ENCODE measurements at places on chromosomes 3 and 15. TPM values are rescaled to one million over a fixed set of nuclear protein-coding genes. Genes with fewer than 3 reads are reported as not detected.

- no peak overlapping the region for H3K4me3 ChIP-seq
- H3K36me3 ChIP-seq: no peaks in the 10 kb centered on the region
- no peaks in the 10 kb centered on the region for H3K4me1 ChIP-seq
- DNase-seq: no peak
Measured at GRCh38 chr3:106805625-106806024, 571.6 kb upstream of the CCDC54 start.

- no peaks in the 10 kb centered on the region for H3K4me1 ChIP-seq
- no peaks in the 10 kb centered on the region for H3K27me3 ChIP-seq
- no peak overlapping the region for H3K27ac ChIP-seq
- H3K4me3 ChIP-seq: no peak overlapping the region
- DNase-seq: no peak
Measured at GRCh38 chr15:91665212-91665611, 188.3 kb upstream of the SLCO3A1 start.

GRCh38 chr3:184796551-184796950, 15.4 kb upstream of the VPS8 start:
- H3K27me3 ChIP-seq: no peaks in the 10 kb centered on the region
- H3K4me1 ChIP-seq: no peaks in the 10 kb centered on the region
- no peaks in the 10 kb centered on the region for H3K36me3 ChIP-seq
- no peak overlapping the region for H3K27ac ChIP-seq
- H3K4me3 ChIP-seq: no peak overlapping the region
- no peak for DNase-seq

DNA sequence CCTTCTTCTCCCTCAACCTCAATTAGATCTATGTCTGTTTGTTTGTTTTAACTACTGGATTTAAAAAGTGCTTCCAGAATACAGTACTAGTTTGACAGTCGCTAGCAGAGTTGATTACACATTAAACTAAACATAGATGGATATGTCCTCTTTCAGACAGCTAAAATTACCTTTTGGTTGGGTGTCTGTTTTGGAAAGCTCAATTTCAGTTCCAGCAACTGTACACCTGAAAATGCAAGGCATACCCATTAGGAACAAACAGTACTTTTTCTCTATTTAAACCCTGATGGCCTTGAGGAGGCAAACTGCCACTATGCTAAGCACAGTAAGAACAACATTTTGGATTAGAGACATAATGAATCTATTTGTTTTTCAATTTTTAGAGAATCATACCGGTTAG, 234.4 kb downstream of the UNC13C start:
- no peak overlapping the region for H3K27ac ChIP-seq
- no peak overlapping the region for H3K4me3 ChIP-seq
- DNase-seq: no peak

SLC9A9 gene
- total RNA-seq: 13.3 TPM

DNA sequence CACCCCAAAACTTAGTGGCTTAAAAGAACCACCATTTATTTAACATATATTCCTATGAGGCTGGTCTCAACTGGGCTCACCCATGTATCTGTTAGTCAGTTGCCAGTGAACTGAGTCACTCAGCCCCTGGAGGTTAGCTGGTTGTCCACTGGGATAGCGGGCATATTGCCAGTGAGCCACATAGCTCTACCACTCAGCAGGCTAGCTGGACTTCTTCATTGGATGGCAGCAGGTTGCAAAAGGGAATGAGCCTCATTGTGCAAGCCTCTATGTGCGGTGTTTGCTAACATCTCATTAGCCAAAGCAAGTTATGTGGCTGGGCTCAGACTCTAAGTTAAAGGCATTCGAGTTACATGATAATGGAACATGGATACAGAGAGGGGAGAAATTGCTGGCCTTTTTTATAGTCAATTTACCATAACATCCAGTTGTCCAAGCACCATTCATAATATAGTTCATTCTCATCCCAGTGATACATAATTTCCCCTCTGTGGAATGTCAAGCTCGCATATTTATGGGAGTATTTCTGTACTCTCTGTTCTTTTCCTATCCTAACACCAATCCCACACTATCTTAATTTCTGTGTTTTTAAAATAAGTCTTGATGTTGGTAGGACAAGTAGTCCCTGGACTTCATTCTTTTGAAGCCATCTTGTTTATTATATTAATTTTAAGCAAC, 8.7 kb downstream of the BTD start:
- H3K4me3 ChIP-seq: no peak overlapping the region
- H3K27ac ChIP-seq: no peak overlapping the region
- H3K27me3 ChIP-seq: no peaks in the 10 kb centered on the region
- peaks cover 8% of the 10 kb centered on the region for H3K4me1 ChIP-seq
- no peaks in the 10 kb centered on the region for H3K36me3 ChIP-seq

GRCh38 chr3:59542276-59542675, 492.5 kb upstream of the CFAP20DC start:
- H3K4me3 ChIP-seq: no peak overlapping the region
- no peaks in the 10 kb centered on the region for H3K36me3 ChIP-seq
- H3K4me1 ChIP-seq: no peaks in the 10 kb centered on the region
- no peaks in the 10 kb centered on the region for H3K27me3 ChIP-seq
- H3K27ac ChIP-seq: no peak overlapping the region
- DNase-seq: no peak

GRCh38 chr3:196268284-196269163, 19.0 kb downstream of the PCYT1A start:
- H3K27ac ChIP-seq: no peak overlapping the region
- no peaks in the 10 kb centered on the region for H3K27me3 ChIP-seq
- no peak for DNase-seq
- H3K36me3 ChIP-seq: peaks cover 77% of the 10 kb centered on the region
- H3K4me3 ChIP-seq: no peak overlapping the region
- H3K4me1 ChIP-seq: no peaks in the 10 kb centered on the region

DNA sequence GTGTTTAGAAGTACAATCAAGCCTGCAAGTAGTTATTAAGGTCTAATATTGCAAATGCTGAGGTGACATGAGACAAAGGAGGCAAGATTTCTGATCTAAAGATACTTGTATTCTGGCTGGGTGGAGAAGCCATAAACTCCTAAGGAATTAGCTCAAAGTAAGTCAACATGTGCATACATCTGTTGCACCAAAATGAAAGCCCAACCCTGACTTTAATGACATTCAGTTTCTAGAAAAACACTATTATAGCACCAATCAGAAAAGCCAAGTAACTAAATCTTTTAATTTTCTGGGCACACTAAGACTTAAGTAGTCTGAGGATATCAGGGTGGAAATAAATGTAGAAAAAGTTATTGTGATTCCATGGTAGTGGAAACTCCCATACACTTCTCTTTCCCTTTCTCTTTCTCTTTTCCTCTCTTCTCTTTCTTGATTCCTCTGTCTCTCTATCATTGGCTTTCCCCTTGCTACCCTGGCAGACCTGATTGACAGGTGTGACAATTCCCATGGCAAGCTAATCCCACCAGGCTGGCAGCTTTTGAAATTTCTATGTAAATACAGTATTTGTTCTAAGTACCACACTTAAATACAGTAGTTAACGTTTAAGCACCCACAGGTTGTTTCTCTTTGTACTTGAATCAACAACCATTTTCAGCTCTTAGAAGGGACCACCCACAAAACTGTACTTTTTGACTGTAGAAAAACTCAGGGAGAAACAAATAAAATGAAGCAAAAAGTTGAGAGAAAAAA, 528.4 kb upstream of the SEMA6D start:
- peaks cover 6% of the 10 kb centered on the region for H3K4me1 ChIP-seq
- peaks cover 26% of the 10 kb centered on the region for H3K27me3 ChIP-seq
- H3K4me3 ChIP-seq: no peak overlapping the region
- DNase-seq: no peak
- H3K27ac ChIP-seq: no peak overlapping the region
- H3K36me3 ChIP-seq: no peaks in the 10 kb centered on the region

GRCh38 chr3:11245276-11245675, 26.9 kb upstream of the ATG7 start:
- H3K36me3 ChIP-seq: no peaks in the 10 kb centered on the region
- no peaks in the 10 kb centered on the region for H3K27me3 ChIP-seq
- no peak overlapping the region for H3K4me3 ChIP-seq
- H3K27ac ChIP-seq: no peak overlapping the region
- DNase-seq: no peak
- no peaks in the 10 kb centered on the region for H3K4me1 ChIP-seq

DNA sequence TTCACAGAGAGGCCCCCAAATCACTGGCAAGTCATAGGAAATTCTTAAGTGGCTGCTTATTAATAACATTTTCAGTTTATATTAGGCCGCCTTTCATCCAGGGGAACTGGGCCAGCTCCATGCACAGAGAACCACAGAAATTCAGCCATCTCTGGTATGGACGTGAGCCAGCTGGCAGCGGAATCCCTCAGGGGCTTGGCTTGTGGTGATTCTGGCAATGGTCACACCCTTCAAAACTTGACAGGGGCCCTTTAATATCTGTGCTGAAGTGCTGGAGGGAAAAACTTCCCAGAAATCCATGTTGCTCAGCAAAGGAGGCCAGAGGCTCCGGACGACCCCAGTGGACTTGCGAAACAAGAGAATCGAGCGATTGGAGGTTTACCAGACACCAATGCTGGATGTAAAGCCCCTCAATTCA, 11.3 kb downstream of the PRICKLE2 start:
- no peaks in the 10 kb centered on the region for H3K36me3 ChIP-seq
- H3K27ac ChIP-seq: peak overlapping the region; percentile 55
- peaks cover 45% of the 10 kb centered on the region for H3K4me1 ChIP-seq
- no peaks in the 10 kb centered on the region for H3K27me3 ChIP-seq
- peak; percentile 67 for DNase-seq
- H3K4me3 ChIP-seq: peak overlapping the region; percentile 19

DNA sequence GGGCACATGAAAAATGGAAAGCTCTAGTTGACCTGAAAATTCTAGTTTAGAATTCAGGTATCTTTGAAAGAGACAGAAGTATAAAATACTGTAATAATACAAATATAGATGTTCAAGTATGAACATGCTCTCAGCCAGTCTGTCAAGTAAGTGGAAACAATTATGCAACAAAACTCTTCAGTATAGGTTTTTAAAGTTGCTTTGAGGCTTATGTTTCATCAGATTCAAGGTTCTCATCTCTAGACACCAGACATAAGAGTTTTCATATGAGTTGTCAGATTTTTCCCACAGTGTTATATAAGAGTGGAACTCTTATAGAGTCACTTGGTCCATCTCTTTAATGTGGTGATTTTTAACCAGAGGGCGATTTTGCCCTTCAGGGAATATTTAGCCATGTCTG, 22.0 kb downstream of the CMSS1 start:
- DNase-seq: no peak
- H3K36me3 ChIP-seq: no peaks in the 10 kb centered on the region
- no peaks in the 10 kb centered on the region for H3K27me3 ChIP-seq

DNA sequence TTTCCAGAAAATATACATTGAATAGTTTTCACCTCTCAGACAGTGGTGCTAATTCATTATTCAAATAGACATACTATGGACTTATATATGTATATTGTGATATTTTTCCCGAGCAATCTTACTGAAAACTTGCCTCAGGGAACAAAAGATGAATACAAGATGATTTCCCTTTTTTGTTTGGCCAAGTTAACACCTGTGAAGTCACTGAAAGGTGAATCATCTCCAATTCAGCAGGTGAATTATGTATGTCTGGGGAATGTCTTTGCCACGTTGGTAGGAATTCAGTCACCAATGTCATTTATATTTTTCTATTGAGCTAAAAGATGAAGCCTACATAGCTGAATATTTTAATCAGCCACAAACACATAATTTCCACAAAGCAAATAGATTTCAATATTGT, 88.2 kb downstream of the GPR156 start:
- H3K27me3 ChIP-seq: no peaks in the 10 kb centered on the region
- no peaks in the 10 kb centered on the region for H3K4me1 ChIP-seq
- no peaks in the 10 kb centered on the region for H3K36me3 ChIP-seq
- no peak overlapping the region for H3K27ac ChIP-seq
- H3K4me3 ChIP-seq: no peak overlapping the region
- no peak for DNase-seq

- H3K4me1 ChIP-seq: no peaks in the 10 kb centered on the region
- H3K36me3 ChIP-seq: no peaks in the 10 kb centered on the region
- no peak overlapping the region for H3K27ac ChIP-seq
Measured at GRCh38 chr3:122936335-122936734, 91.2 kb downstream of the SEMA5B start.

GRCh38 chr15:51190424-51191068, 95.8 kb upstream of the TNFAIP8L3 start:
- no peaks in the 10 kb centered on the region for H3K27me3 ChIP-seq
- H3K4me3 ChIP-seq: no peak overlapping the region
- H3K4me1 ChIP-seq: peaks cover 10% of the 10 kb centered on the region

- no peak overlapping the region for H3K27ac ChIP-seq
- no peak overlapping the region for H3K4me3 ChIP-seq
- no peak for DNase-seq
- no peaks in the 10 kb centered on the region for H3K27me3 ChIP-seq
- H3K4me1 ChIP-seq: no peaks in the 10 kb centered on the region
Measured at GRCh38 chr3:179421500-179421899, 29.8 kb downstream of the GNB4 start.

DNA sequence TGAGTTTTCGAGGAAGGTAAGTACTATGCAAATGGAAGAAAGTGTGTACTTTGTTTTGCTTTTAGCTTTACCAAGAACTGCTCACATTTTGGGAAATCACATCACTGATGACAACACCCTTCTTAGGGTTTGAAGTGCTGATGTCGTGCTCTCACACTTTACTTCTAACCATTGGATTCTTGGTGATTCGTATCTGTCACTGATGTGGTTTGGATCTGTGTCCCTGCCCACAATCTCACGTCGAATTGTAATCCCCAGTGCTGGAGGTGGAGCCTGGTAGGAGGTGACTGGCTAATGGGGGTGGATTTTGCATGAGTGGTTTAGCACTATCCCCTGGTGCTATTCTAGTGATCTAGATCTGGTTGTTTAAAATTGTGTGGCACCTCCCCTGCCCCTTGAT, 75.4 kb upstream of the RGMA start:
- no peak overlapping the region for H3K27ac ChIP-seq
- H3K36me3 ChIP-seq: no peaks in the 10 kb centered on the region
- no peaks in the 10 kb centered on the region for H3K4me1 ChIP-seq
- H3K4me3 ChIP-seq: no peak overlapping the region

Measured in upper lobe of right lung (tissue), 1 donor.